ENCODE measurements at places on chromosomes 3 and 15. TPM values are rescaled to one million over a fixed set of nuclear protein-coding genes. Genes with fewer than 3 reads are reported as not detected.

- H3K36me3 ChIP-seq = no peaks in the 10 kb centered on the region
- no peak overlapping the region for H3K4me3 ChIP-seq
- no peak for DNase-seq
- H3K27me3 ChIP-seq = no peaks in the 10 kb centered on the region
Observed at GRCh38 chr3:167251678-167252077, 128.4 kb downstream of the ZBBX start.

DNA sequence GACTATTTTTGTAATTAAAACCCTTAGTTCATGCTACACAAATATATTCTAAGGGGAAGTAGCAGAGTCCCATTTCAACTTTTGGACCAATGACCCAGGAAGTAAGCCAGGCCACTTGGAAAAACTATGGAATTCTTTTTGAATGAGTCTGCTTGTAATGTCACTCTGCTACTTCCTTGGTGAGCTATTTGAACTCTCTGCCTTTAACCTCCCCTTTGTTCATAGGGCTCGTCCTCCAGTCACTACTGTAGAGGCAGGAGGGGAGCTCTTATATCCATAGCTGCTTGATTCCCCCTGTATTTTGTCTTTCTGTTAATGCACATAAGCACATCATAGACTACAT is 119.6 kb downstream of the UACA start:
- no peak overlapping the region for H3K4me3 ChIP-seq
- no peak for DNase-seq
- peaks cover 17% of the 10 kb centered on the region for H3K27me3 ChIP-seq

- no peak for DNase-seq
- no peak overlapping the region for H3K27ac ChIP-seq
- no peaks in the 10 kb centered on the region for H3K4me1 ChIP-seq
- no peak overlapping the region for H3K4me3 ChIP-seq
- H3K36me3 ChIP-seq = no peaks in the 10 kb centered on the region
- H3K27me3 ChIP-seq = no peaks in the 10 kb centered on the region
Observed at GRCh38 chr3:22555753-22556435, 647.2 kb upstream of the UBE2E2 start.

DNA sequence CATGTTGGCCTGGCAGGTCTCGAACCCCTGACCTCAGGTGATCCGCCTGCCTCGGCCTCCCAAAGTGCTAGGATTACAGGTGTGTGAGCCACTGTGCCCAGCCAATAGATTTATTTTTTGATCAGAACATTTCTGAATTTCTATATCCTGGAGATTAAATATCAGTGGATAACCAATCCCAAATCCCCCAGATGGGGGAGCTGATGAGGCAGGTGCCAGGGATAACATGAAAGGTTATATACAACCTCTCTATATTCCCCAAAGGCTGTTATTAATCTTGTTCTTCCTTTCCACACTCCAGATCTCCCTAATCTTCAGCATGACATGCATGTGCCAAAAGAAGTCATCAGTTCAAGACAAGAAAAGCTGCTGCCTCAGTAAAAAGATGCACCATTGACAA is 112.3 kb downstream of the WDR76 start:
- no peaks in the 10 kb centered on the region for H3K27me3 ChIP-seq
- no peak overlapping the region for H3K4me3 ChIP-seq
- no peak overlapping the region for H3K27ac ChIP-seq
- peaks cover 9% of the 10 kb centered on the region for H3K4me1 ChIP-seq

Gene HDC
- not detected for total RNA-seq

Gene DAG1
- 27.2 TPM for total RNA-seq

Measured in B cell (primary cell).